ENCODE measurements at places on chromosomes 12 and 14.

GRCh38 chr12:104958805-104959334, 780 bp upstream of the SLC41A2 start:
- DNase-seq: no peak

- DNase-seq: no peak
Measured at GRCh38 chr14:51666070-51666469, 14.4 kb downstream of the FRMD6 start.

DNA sequence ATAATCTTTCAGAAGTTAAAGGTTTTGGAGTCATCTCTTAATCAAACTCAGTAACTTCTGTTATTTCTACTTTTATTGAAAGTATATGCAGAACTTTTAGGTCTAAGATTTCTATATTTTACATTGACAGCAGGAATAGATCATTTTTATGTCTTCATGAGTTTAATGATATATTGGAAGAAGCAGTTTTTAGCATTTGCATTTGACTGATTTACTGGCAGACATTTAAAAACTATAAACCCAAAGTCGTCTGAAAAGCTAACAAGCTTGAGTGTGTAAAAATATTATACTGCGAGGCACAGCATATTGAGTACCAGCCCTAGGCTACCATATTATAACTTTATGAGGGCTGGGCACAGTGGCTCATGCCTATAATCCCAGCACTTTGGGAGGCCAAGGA, 214.0 kb upstream of the GARIN2 start:
- DNase-seq: no peak

DNA sequence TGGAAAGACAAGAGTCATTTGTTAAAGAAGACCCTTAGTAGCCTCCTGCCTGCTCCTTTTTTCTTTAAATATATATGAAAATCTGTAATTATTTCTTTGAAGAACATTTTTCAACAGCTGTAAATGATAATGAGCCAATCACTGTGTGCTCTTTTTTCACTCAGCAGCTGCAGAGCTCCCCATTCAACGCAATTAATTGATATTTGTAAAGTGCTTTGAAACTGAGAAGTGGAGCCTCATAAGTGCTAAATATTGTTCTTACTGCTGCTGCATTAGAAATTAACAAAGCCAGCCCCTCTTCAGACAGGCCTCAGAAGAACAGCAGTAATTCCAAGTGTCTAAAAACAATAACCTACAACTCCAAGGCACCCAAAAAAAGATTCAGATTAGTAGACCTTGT, 224.3 kb downstream of the GXYLT1 start:
- DNase-seq: no peak

All from mucosa of gallbladder (tissue), 1 donor.